ENCODE measurements at places on chromosomes 7 and 10.

GRCh38 chr10:22317771-22318565, 1.8 kb downstream of the COMMD3 start:
- DNase-seq, result no peak

- DNase-seq, result no peak
Measured at GRCh38 chr7:42194238-42194637, 42.8 kb downstream of the GLI3 start.

DNA sequence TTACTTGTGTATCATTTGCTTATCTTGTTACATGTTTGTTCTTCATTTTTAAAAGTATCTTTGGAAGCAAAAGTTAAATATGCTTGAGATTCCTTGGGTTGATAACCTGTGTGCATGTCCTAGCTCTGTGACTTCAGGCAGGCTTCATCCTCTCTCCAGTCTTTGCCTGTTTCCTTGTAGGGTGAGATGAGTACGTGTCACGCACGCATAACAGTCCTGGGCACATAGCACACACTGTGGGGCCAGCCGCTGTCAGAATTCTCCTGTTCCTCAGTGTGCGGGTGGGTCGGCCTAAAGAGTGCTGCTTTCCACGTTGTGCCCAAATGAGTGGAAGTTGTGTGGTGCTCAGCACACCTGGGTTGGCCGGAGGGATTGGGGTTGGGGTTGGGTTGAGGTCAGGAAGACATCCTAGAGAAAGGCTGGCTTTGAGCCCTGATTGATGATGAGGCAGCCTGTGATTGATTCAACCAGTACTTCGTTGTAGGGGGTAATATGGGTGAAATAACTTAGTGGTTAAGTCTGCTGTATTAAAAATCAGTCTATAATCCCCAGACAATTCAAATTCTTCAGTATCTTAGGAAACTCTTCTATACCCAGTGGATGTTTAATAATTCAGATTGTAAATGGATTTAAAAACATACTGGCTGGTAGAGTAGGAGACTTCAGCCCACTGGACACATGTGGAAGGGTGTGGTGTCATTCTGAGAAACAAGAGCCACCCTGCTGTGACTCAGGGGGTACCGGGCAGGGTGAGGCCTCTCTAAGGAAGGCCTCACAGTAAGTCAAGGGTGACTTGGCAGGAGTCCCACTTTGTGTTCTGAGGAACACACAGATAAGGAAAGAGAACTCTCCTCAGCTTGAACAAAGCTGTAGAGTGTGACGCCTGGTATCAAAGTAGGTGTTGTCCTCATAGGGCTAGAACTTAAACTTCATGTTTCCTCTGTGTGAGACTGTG, 54.8 kb downstream of the DAGLB start:
- no peak for DNase-seq

DNA sequence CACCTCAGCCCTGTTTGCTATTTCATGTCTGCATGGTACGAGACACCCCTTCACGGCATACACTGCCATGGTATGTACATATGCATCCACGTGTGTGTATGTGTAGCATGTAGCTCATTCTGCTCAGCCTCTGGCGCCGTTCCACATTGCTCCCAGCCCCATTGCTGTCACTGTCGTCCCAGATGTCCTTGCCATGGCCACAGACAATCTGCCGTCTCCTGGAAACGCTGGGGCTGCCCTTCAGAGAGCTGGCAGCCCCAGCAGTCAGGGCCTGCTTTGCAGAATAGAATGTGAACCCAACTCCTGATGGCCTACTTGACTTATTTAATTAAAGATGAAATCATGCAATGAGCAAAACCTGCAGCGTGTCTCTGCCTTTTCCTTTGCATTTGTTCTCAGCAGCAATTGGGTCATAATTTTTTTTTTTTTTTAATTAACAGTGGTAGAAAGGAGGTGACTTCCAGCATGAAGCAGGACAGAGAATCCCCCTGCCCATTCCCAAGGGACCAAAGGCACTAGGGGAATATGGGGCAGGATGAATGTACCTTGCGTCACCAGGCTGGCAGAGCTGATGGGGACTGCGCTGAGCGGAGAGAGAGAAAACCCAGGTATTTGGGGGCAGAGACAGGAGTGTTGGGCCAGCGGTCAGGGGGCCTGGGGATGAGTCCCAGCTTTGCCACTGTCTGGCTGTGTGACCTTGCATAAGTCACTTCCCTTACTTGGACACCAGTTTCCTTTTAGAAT, 49.2 kb downstream of the CHST3 start:
- DNase-seq, result peak; percentile 43

DNA sequence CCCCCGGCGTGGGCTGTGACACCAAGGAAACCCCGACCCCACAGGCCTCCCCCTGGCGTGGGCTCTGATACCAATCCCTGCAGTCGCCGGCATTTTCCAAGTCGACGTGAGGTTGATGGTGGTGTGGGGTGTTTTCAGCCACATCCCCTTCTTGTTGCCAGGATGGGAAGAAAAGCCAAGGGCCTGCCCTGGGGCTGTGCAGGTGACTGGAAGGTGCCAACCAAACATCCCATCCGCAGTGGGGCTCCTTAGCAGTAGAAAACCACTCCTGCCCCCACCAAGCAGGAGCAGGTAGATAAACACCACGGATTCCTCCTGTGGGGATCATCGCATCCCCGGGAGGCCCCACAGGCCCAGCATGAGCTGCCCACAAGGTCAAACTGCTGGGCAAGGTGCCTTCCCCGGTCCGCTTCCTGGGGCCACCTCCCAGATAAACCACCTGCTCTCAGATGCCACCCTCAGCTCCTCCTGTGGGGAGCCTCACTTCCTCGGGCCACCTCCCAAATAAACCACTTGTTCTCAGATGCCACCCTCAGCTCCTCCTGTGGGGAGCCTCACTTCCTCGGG, 88.5 kb upstream of the DIP2C start:
- DNase-seq, result no peak

DNA sequence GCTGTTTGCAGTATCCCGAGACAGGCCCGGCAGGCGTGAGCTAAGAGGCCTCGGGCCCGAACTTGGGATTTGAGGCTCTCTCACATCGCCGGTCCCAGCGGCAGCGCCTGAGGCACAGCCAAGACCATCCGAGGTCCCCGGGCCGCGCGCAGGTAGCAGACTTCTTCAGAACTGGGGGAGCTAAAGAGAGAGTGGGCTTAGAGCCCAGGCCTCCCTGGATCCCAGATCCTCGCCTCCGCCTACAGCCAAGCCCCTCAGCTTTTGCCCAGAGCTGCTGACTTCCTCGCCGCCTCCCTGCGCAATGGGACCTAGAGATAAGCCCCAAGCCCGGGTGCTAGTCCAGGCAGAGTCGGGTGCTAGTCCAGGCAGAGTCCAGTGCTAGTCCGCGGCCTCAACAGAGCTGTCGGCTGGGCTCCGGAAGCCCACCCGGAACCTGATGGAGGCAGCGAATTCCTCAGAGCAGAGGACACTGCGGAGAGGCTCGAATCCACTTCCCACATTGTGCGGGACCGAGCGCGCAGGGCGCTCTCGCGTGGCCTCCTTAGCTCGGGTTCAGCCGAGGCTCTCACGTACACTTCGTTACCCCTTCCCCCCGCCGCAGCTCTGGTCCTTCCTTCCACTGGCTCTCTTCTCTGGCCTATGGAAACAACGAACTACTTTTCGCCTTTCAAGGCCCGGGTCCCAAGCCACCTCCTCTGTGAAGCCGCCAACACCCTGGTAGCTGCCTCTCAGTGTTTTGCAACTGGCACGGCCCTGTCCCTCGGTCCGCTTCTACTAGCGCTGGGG, 5.8 kb downstream of the LBX1 start:
- DNase-seq, result no peak

- peak; percentile 86 for DNase-seq
Measured at GRCh38 chr10:34768261-34768971, 46.7 kb downstream of the PARD3 start.

GRCh38 chr10:24396396-24396795, 187.5 kb downstream of the KIAA1217 start:
- no peak for DNase-seq

- DNase-seq, result peak; percentile 60
Measured at GRCh38 chr7:100720671-100721504, 620 bp downstream of the EPO start.

- no peak for DNase-seq
Measured at GRCh38 chr7:45177801-45178200, 20.2 kb downstream of the RAMP3 start.

DNA sequence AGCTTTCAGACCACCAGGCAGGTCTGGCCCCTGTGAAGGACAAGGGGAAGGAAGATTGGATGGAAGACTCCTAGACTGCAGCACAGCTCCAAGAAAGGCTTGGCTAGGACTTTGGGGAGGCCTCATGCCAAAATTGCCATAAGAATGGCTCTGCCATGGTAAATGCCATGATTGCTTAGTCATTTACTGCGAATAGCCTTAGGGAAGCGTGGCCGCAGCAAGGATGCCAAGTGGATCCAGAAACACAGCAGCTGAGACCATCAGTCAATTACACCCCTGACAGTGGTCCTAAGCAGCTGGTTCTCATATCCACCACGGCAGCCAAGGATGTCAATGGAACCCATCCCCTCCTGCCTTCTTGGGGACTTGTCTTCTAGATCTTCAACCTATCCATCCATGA, 88.2 kb upstream of the AUTS2 start:
- DNase-seq, result no peak

DNA sequence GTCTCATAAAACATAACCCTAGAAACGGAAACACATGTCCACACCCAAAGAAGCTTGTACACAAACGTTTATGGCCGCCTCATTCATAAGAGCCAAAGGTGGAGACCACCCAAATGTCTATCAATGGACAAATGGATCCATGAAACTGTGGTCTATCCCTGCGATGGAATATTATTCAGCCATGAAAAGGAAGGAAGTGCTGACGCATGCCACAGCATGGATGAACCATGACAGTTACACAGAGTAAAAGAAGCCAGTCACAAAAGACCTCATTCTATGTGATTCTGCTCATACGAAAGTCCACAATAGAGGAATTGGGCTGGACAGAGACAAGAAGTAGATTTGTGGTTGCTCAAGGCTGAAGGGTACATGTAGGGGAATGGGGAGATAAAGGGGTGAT, 10.8 kb downstream of the CHST15 start:
- DNase-seq, result no peak

DNA sequence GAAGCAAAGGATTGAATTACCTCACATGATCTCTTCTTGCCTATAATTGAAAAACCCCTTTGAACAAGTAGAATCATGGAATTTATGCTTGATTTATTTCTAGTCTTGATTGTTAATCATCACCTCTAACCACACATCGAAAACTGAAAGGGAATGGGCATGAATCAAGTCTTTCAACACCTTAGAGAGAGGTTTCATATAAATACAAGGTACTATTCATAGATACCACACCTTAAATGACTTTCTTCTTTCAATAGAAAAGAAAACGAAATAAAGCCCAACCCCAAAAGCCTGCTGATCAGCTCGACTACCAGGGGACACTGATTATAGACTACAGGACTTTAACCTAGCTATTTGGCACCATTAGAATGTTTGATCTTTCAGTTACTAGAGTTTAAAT, 128.6 kb upstream of the PTPRZ1 start:
- DNase-seq, result no peak

DNA sequence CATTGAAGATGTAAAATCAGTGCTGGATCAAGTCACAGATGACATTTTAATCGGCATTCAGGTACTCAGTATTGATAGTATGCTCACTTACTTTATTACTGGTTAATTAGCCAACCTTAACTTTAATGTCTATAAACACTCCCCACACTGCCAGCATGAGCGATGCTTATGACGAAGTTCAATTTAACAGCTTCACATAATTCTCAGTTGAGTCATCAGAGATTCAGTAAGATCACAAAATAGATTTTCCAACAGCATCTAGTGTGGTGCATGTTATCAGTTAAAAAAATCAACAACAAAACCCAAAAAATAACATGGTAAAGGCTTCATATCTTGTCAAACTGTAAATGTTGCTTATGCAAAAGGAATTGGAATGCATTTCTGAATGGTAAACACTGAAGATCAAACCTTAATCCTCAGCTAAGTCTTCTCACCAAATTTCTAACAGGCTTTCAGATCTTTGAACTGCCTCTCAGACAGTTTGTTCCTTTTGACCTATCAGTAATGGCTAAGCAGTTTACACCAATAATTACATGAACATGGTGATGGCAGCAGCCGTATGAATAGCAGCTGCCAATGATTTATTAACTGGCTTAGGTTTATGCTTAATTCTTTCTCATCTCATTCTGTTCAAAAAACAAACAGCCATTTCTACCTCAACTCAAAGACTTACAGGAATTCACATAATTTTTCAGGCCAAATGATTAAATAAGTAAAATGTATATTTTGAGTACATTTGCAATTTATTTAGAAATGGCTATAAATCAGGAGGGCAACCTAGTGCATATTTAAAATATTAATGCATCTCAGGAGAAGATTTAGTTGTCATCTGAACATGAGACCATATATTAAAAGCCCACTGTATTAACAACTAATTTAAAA, 98.5 kb downstream of the CABCOCO1 start:
- no peak for DNase-seq

GRCh38 chr10:87976101-87976743, 112.8 kb downstream of the PTEN start:
- no peak for DNase-seq

GRCh38 chr7:26328498-26329390, 37.1 kb downstream of the SNX10 start:
- DNase-seq, result no peak

DNA sequence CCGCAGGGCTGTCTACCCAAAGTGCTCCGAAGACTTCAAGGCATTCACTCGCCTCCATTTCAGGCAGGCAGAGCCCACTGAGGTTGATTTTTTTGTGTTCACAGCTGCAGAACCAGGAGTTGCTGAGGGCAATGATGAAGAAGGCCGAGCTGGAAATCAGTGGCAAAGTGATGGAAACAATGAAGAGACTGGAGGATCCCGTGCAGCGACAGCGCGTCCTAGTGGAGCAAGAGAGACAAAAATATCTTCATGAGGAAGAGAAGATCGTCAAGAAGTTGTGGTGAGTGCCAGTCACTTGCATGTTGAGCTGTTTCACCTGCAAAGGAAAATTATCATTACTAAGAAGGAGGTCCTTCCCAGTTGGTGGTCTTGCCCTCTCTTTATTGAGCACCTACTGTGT, 210.5 kb downstream of the ARHGAP21 start:
- DNase-seq, result no peak

DNA sequence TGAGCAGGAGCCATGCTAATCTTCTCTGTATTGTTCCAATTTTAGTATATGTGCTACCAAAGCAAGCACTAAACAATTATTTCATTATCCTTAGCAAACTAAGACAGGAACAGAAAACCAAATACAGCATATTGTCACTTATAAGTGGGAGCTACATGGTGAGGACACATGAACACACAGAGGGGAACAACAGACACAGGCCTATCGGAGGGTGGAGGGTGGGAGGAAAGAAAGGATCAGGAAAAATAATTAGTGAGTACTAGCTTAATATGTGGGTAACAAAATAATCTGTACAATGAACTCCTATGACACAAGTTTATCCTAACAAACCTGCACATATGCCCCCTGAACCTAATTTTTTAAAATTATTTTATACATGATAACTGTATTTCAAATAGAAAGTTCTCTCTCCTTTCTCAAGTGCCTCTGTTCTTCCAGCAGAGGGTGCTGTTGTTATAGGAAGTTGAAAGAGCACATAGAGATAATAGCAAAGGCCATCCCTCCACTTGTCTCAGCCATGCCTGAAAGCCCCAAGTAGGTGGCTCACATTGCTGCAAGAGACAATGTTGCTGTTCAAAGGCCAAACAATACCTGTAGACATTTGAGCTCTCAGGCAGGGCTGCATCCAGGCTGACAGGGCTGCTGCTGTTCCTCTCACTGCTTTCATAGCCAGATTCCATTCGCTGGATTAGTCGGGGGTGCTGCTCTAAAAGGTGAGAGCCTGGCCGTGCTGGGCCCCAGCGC, 33.4 kb upstream of the PPP3CB start:
- no peak for DNase-seq

- no peak for DNase-seq
Measured at GRCh38 chr10:132199268-132199853, 12.6 kb downstream of the DPYSL4 start.

All from pancreas (tissue), 10 donors.